NCI-H1092 (cell line): ENCODE measurements at places on chromosomes 5 and 9.

GRCh38 chr5:170508660-170509347 is 5.0 kb downstream of the KCNIP1 start:
- no peak for DNase-seq

- no peak for DNase-seq
Observed at GRCh38 chr9:132166599-132166998, 4.7 kb downstream of the NTNG2 start.

DNA sequence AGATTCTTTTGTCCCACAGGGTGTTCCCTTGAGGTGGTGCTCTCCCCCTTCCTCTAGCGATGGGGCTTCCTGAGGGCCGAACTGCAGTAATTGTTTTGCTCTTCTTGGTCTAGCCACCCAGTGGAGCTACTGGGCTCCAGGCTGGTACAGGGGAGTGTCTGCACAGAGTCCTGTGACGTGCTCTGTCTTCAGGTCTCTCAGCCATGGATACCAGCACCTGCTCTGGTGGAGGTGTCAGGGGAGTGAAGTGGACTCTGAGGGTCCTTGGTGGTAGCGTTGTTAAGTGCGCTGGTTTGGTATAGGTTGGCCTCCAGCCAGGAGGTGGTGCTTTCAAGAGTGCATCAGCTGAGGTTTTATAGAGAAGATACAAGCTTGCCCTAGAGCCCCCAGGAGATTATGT is 20.4 kb upstream of the CEP72 start:
- DNase-seq = peak; percentile 31

DNA sequence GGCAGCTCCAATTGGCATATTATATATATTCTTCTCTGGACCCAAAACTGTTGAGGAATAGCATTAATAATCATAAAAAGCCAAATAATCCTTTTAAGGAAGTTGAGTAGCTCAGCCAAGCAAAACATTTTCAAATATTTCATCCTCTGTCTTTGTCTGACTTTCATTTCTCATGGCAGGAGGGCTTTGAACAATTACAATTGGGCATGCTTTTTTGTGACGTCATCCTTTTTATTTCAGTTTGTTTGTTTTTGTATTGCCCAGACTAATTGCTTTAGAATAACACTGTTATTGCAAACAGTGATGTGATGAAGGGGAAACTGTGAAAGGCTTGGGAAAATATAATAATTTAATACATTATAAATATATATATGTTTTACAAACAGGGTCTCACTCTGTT is 65.2 kb upstream of the MAP1B start:
- no peak for DNase-seq

- DNase-seq = no peak
Observed at GRCh38 chr5:76765249-76765648, 49.3 kb downstream of the F2R start.

DNA sequence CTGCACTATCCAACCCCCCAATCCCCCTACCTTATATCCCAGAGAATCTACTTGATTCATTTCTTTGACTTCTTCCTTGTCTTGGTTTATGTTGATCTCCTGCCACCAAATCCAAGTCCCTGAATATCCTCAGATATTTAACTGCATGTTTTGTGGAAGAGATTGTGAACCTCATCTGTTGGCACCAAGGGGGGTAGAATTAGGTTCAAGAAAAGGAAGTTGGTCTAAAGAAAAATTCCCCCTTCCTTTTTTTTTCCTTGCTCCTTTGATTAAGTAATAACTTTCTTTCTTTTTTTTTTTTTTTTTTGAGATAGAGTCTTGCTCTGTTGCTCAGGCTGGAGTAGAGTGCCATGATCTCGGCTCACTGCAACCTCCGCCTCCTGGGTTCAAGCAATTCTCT is 526 bp upstream of the CD14 start:
- DNase-seq = no peak

DNA sequence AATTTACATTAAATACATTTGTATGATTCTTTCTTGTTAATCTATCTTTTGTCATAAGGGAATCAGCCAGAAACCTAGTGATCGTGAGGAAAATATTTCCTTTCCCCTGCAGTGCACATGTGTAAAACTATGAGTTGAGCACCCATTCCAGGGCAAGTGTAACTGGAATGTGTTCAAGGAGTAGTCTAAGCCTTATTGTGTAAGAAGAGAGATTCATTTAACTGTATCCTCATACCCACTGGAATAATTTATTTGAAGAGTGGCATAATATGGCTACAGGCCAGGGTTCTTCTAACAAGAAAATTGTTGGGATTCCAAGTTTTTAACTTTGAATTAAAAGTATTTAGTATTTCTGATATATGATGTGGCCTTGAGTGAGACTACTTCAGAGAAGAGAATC is 1692.7 kb downstream of the EFNA5 start:
- DNase-seq = no peak

- DNase-seq = no peak
Observed at GRCh38 chr9:109474170-109474569, 23.9 kb downstream of the PTPN3 start.

- no peak for DNase-seq
Observed at GRCh38 chr5:97778451-97778850, 595.4 kb upstream of the RIOK2 start.

GRCh38 chr5:144547098-144547499 is 376.4 kb downstream of the KCTD16 start:
- DNase-seq = no peak

DNA sequence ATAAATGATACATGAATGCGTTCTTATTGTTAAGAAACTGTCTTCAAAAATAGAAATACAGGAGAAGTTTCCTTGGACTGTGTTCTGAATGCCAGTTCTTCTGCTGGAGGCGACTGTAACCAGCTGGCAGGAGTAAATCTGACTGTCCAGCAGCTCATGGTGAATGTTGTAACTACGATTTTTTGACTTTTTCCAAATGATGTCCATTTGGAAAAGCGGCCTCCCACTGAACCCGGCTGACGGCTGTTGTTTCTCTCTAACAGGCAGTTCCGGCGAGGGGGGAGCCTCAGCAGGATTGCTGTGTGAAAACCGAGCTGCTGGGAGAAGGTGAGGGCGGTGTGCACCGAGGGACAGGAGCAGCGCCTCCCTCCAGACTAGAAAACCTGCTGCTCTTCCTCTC is 91.9 kb downstream of the EHMT1 start:
- DNase-seq = no peak

DNA sequence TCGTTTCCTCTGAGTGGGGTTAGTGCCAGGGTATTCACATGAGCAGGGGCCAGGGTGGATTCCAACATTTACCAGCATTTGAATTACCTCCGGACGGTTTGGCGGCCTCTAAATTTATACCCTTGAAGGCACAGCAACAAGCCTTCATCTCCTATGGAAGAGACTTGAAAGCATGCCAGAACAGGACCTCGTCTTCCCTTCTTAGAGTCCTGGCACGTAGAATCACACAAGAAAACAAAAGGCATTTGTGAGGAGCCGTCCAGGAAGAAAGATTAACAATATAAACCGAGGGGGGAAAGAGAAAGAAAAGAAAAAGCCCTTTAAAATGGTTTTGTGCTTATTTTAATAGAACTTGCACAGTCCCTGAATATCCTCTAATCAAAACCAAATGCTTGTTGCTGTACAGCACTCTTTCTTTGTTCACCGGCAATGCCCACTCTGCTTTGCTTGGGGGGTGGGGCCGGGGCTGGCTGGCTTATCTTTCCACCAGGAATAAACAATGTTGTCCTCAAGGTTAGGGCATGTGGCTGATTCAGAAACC is 575.8 kb upstream of the ZNF462 start:
- DNase-seq = no peak

GRCh38 chr5:173743641-173744343 is 127.3 kb upstream of the BOD1 start:
- DNase-seq = no peak

- peak; percentile 91 for DNase-seq
Observed at GRCh38 chr9:7266911-7267595, 509.3 kb downstream of the KDM4C start.

DNA sequence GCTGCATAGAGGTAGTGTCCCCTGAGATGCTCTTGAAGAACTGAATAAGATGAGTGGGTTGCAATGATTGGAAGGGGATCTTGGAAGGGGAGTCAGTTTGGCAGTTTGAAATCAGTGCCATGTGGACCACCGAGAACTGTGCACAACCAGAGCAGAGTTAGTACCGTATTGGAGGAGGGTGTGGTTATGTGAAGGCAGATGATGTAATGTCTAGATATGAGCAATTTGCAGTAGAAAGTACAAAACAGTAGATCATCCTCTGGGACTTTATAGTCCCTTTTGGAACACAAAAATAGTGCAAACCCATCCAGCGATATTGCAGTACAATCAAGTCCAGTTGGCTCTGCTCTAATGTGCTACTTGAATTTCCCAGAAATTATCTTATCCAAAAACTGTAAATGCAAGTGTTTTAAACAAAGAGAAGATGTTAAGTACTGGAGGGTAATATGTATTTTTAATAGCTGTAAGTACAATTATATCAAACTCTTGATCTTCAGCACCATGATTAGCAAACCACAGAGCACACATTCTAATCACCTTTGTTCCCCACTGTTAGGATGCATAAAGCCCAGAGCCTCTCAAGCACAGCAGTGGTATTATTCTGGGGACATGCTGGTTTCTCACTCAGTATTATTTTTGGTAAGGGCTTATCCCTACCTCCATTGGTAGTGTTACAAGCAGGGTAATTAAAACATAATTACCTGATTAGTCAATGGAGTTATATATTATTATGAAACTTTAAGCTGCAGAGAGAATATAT is 41.5 kb downstream of the MEGF10 start:
- DNase-seq = no peak
